ENCODE measurements at places on chromosomes 2 and 18.

GRCh38 chr18:78496079-78496478 lies 483.5 kb upstream of the SALL3 start:
- DNase-seq: no peak

DNA sequence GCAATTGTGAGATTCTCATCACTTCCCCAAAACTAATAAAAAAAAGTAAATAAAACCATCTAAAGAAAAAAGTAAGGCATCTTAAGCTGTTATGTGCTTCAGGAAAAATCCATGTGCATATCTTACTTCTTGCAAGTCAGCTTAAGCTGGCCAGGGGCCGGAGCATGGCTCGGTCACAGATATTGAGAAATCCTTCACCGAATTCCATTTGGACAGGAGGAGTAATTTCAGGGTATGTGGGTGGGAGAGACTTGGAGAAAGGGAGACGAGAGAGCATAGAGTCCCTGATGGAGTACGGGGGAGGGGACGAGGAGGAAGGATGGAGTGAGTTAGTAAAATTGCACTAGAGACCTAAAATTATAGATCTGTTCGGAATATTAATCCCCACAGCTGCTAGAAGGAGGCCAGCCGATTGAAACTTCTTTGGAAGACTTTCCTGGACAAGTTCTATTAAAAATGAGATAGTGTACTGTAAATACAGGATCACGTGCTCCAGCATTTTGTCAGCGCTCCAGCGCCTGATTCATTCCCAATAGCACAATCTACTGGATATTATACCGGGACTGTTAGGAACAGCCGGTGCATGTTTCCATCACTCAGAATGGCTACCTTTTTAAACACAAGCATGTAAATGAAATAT lies 438.5 kb downstream of the ZNF516 start:
- DNase-seq: no peak

GRCh38 chr2:192729369-192729768 lies 534.6 kb upstream of the TMEFF2 start:
- DNase-seq: no peak

- no peak for DNase-seq
Observed at GRCh38 chr2:6353669-6354068, 512.0 kb downstream of the CMPK2 start.

DNA sequence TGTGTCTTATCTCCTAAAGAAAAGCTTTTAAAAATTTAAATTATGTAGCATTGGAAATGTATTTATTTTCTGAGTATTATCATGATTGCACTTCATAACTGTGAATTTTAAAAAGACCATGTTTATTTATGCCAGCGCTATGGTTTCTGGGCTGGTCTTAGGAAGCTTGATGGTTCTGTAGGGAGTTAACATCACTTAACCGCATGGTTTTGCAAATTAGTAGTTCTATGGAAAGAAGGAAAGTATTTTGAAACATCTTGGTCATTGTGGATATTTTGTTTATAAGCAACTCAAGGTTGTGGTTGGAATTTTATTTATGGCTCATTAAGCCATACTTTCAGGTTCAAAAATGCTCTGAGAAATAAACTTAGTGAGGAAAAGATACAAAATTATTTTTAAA lies 549.4 kb downstream of the STK39 start:
- DNase-seq: no peak

GRCh38 chr2:98793275-98793674 lies 62.3 kb upstream of the MGAT4A start:
- DNase-seq: no peak

GRCh38 chr2:127066942-127067341 lies 40.0 kb downstream of the BIN1 start:
- DNase-seq: no peak

DNA sequence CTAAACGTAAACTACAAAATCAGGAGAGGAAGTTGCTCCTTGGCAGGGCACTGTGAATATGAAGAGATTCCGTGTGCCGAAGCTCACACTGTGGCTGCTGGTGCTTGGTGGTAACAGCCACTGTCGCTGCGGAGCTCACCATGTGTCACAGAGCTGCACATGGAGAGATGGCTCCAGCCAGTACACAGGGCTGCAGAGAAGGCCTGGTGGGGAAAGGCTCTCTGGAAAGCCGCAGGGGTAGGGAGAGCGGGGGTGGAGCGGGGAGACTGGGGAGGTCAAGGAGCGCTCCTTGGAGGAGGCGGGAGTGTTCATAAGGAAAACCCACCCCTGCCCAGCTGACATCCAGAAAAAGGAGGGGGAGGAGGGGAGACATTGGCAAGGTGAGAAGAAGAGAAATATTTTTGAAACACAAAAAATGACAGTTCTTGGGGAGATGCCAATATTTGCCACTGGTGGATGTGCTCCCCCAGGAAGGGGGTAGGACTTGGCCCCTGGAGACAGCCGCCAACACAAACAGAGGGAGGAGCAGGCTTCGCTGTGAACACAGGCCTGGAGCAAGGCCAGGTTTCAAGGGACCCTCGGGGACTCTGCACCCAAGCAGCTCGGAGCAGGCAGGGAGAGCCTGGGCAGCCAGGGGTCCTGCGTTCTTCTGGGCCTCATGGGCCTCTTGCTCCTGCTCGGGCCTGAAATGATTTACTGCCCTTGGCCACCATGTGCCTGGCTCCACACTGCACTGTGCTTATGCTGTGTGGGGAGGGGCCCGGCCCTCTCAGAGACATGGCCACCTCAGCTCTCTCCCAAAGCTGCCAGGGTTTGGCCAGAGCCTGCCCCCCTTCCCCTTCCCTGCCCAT lies 102.6 kb upstream of the GLI2 start:
- no peak for DNase-seq

- no peak for DNase-seq
Observed at GRCh38 chr2:230805353-230806017, 59.3 kb upstream of the ITM2C start.

DNA sequence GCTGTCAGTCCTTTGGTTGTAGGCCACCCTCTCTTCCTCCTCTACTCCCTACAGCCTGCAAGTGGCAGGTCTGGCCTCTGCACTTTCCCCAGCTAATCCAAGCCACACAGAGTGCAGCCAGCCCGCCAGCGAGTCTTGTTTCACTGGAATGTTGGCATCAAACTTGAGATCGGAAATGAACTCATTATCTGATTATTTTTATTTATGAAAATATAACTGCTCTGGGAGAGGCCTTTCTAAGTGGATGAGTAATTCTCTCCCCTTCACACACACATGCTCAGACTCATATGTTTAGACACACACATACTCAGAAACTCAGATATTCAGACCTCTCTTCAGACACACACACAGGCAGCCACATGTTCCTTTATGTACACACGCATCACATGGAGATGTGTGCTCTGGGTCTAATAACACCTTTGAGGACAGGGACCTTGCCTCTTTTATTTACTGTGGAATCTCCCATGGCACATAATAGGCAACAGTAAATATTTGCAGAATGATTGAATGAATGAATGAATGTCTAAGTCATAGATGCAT lies 151.3 kb downstream of the ZFP36L2 start:
- no peak for DNase-seq

GRCh38 chr2:219060821-219061791 lies at the start of gene IHH:
Gene IHH, minus strand, starts transcription at chr2:219060921. Its CDS starts 454 bp downstream, at chr2:219060467.
- DNase-seq: no peak

DNA sequence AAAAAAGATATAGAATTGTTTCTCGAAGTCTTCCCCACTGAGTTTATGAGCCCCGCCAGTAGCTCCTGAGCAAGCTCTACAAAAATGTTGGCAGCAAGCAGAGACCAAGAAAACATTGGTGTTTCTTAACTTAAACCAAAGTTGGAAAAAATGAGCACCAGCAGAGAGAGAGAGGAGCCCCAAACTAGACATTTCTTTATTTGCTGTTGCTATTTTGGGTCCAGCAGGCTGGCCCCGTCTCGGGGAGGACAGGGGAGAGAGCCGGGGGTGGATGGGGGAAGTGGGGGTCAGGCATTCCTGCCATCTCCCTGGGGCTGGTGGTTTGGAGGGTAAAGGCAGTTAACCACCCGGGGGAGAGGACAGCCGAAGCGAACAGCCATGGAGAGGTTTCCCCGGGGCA lies 113.0 kb downstream of the DYSF start:
- DNase-seq: no peak

GRCh38 chr2:218870984-218871344 lies 9.7 kb upstream of the WNT10A start:
- peak; percentile 29 for DNase-seq

- no peak for DNase-seq
Observed at GRCh38 chr2:61995065-61995464, 89.6 kb downstream of the COMMD1 start.

GRCh38 chr18:37334631-37335408 lies 230.8 kb downstream of the CELF4 start:
- DNase-seq: no peak

DNA sequence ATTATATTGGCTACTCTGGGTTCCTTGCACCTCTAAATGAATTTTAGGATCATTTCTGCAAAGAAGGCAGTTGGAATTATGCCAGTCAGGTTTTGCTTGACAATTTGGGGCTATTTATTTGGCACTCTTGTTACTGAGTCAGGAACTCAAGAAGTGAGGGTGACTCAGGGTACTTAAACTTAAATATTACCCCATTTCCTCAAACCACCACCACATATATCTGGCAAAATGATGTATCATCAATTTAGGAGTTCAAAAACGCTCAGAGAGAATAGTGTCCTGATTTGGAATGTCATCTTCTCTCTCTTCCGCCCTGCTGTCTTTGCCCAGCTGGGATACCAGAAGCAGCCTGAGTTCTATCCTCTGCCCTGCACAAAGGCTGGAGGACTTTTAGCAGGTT lies 2.4 kb upstream of the THNSL2 start:
- DNase-seq: no peak

All from CD4-positive, alpha-beta T cell treated with Interleukin-6 for 4 hours (primary cell).